ENCODE measurements at places on chromosomes 11 and 22.

DNA sequence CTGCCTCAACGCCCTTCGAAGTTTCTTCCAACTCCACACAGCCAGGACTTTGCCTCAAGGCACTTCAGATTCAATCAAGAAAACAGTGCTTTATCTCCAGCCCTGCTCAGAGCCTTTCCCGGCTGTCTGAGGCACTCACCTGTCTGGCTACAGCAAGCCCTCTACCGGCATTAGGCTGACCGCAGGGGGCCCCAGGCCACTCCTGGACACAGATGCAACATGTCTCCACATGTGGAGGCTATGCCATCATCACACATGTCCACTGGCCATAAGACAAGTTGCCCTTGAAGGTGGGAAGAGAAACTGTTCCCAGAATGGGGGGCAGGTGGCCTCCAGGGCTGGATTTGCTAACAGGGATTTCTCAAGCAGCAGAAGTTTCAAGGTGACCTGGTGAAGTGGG, 10.0 kb downstream of the SCUBE1 start:
- DNase-seq, result no peak

DNA sequence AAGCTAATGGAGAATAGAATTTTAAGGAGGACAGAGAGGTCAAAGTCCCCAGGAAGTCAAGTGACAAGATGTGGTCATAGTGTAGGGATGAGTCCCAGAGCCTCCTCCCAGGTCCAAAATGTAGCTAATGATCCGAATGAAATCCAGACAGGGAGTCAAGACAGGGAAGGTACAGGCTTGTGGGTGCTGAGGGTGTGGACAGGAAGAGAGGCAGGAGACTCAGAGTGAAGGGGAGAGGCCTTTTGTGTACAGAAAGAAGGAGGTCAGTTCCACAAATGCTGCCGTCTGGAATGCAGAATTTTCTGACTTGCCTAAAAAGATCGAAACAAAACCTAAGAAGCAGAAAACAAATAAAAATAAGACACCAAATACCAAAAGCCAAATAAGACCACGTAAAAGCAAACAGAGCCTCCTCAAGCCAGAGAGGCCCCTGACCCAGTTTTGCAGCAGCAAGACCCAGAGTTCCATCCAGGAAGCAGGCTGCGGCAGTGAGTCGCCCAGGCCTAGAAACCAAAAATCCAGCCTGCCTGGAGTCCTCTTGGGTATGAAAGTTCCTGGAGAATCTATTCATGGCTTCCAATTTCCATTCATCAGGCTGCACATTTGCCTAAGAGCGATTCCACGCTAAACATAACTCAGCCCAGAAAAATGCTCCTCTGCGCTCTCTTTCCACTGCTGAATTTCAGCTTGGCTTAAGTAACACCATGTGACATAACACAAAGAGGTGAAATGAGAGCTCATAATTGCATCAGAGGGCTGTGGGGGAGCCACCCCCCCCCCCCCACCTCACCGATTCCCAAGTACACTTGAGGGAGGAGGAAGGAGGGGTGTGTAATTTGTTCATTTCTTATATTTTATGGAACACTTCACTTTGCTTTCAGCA, 71.2 kb downstream of the KIRREL3 start:
- DNase-seq, result peak; percentile 86

GRCh38 chr11:125193416-125193726, 28.8 kb downstream of the PKNOX2 start:
- no peak for DNase-seq

DNA sequence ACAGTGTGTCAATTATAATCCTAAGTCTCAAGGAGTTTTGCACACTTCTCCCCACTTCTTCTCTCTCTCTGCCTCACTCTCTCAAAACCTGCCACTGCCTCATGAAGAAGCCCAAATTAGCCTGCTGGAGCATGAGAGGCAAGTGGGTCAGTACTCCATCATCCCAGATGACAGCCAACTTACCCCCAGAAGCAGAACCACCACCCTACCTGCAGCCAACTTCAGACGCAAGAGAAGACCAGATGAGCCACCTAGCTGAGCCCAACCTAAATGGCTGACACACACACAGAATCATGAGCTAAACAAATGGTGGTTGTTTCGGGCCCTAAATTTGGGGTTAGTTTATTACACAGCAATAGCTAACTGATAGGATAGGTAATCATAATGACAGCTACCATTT, 61.2 kb downstream of the CD82 start:
- DNase-seq, result no peak

DNA sequence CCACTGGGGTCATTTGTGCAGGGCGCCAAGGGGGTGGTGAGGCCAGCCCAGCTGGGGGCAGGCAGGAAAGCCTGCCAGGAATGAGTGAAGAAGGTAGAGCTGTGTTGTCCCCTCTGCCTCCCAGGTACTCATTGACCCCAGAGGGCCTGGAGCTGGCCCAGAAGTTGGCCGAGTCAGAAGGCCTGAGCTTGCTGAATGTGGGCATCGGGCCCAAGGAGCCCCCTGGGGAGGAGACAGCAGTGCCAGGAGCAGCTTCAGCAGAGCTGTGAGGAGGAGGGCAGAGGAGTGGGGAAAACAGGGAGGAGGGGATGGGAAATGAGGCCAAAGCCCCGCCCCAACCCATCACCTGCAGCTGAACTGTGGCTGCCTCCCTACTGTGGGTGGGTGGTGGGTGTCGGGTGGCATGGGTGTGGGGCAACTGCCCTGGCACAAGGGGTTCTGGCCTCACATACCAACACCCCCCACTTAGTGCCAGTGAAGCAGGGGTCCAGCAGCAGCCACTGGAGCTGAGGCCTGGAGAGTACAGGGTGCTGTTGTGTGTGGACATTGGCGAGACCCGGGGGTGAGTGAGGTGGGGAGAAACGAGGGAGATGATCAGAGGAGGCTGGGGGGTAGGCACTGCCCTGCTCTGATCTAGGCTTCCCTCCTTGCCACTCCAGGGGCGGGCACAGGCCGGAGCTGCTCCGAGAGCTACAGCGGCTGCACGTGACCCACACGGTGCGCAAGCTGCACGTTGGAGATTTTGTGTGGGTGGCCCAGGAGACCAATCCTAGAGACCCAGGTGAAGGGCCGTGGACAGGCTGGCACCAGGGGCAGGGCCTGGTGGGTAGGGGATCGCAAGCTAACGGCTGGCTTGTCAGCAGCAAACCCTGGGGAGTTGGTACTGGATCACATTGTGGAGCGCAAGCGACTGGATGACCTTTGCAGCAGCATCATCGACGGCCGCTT, 3.0 kb downstream of the MUS81 start:
- DNase-seq, result no peak

DNA sequence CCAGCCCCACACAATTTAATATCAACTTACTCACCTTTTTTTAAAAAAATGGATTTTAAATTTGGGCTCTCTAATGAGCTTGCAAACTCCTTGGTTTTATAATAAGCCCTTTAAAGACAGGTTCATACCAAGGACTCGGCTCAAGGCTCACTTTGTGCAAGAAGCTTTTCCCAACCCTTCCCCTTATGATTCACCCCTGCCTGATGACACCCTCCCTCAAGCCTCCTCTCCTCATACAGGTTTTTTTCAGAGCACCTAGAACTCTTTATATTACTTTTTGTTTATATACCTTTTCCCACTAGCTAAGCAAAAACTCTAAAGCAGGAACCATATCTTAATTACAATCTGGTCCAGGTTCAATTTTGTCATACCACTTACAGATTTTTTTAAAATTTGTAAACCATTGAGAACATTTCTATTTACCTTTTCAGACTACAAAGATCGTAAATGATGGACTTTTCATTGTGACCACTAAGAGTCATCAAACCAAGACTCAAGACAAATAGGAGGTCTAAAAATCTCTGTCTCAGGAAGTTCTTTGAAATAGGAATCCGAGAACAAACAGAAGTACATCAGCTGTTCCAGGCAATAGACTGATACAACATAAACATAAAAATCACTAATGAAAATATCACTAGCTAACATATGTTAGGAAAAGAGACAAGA, 13.1 kb upstream of the EXPH5 start:
- no peak for DNase-seq

DNA sequence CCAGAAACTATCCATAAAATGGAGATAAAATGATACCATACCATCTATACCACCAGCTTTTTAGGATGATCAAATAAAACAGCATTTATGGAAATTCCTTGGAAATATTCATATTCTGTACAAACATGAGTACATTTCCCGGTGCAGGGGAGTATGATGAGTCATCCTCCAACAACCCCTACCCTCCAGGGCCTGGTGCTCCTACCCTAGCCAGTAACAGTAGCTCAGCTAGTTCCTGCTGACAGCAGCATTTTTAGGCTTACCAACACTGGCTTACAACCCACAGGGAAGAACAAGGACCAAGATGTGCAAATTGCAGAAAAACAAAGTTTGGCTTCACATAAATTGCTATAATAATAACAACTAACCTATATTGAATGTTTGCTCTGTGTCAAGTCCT, 406.2 kb upstream of the CADM1 start:
- no peak for DNase-seq

GRCh38 chr11:101397979-101398378, 185.8 kb downstream of the TRPC6 start:
- DNase-seq, result no peak

DNA sequence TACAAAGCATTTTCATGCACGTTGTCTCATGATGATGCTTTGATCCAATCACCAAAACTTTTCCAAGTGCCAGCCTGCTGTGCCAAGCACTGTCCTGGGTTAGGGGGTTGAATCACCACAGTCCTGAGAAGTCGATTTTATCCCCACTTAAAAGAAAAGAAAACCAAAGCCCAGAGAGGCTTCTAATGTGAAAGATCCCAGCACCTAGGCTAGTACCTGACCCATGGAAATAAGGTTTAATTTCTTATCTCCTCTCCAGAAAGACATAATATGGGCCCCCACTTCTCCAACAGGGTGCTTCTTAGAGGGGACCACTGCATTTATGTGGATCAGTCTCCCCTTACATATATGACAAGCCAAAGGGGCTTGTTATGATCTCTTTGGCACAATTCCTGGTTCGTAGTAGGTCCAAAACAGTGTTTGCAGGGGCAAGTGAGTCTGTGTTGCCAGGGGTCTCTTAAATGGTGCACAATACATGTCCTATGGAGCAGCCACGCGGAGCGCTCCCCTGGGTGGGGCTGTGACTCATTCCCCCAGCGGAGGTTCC, 1.9 kb upstream of the BCL9L start:
- DNase-seq, result peak; percentile 15

GRCh38 chr11:67057205-67057672, 592 bp downstream of the RHOD start:
- peak; percentile 41 for DNase-seq

- peak; percentile 7 for DNase-seq
Measured at GRCh38 chr11:131186629-131187101, 183.8 kb upstream of the NTM start.

GRCh38 chr11:62035293-62035692, 67.9 kb upstream of the FTH1 start:
- DNase-seq, result no peak

GRCh38 chr22:41799486-41800347, 762 bp upstream of the CCDC134 start:
- DNase-seq, result peak; percentile 57

DNA sequence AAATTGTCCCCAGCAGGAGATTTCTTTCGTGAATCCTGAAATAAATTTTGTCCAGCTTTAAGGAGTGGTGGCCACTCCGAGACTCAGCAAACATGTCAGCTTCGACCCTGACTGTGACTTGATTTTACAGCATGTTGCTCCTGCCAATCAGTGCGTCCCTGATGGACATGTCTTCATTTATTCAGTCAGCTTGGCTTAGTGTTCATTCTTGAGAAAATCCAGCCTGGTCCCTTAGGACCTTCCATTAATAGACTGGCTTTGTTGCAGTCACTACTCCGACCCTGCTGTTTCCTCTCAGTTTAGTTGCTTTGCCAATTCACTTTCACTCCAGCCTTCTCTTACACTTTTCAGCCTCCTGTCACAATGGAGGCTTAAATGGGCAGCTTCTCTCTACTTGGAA, 30.5 kb downstream of the TMPRSS5 start:
- DNase-seq, result peak; percentile 51

DNA sequence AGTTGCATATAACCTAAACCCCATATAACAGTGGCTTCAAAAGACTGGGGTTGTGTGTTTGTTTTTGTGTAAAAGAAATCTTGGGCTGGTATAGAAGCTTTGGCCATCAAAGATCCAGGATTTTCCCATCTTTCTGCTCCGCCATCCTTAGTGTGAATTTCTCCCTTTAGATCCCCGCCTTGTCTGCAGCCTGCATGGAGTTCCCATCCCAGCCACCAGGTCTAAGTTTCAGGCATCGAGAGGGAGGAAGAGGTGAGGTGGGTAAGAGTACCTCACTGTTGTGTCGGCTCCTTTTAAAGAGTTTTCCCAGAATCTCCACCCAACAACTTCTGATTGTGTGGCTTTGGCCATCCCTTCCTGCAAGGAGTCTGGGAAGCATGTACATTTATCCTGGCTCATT, 195.5 kb upstream of the SORL1-AS1 start:
- DNase-seq, result no peak

DNA sequence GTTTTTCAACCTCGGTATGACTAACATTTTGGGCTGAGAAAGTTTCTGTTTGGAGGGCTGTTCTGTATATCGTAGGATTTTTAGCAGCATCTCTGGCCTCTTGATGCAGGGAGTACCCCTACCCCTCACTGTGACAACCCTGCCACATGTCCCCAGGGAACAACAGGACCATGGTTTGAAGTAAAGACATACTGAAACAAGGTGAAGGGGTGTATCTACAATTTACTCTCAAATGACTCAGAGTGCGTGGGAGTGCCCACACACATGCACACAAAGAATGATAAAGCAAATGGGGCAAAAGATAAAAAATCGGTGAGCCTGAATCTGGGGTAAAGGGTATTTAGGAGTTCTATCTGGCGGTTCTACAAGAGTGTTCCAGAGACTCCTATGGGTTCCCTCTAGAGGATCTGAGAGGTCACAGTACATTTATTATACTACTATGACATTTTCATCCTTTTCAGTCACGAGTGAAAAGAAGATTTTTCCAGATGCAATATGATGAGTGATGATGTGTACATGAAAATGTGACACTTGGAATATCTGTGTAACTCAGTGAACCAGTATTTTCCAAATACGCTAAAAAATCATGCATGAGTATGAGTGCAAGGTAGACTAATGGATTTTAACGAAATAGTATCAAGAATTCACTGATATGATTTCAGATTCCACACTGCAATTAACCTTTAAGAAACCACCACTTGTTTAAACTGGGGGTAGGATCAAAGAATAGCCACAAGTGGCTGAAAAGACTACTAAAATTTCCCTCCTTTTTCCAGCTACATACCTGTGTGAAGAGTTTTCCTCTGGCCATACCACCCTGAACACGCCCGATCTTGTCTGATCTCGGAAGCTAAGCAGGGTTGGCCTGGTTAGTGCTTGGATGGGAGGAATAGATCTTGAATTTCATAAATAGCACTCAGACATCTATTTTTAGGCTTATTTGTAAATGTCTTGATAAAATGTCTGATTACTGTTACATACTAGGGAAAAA, 56.3 kb upstream of the YPEL1 start:
- DNase-seq, result peak; percentile 51

GRCh38 chr11:63508009-63508408, 2.1 kb downstream of the LGALS12 start:
- peak; percentile 14 for DNase-seq

- no peak for DNase-seq
Measured at GRCh38 chr11:20407344-20407743, 19.8 kb downstream of the PRMT3 start.

Data from GM23248 (cell line).